ENCODE measurements at places on chromosomes 1 and 21. TPM values are rescaled to one million over a fixed set of nuclear protein-coding genes. Genes with fewer than 3 reads are reported as not detected.

GRCh38 chr21:43930074-43930847 lies 65.2 kb downstream of the AGPAT3 start:
- no peak for DNase-seq

- no peak for DNase-seq
Observed at GRCh38 chr1:42737257-42737656, 2.8 kb downstream of the CLDN19 start.

The TFF2 gene
- total RNA-seq: not detected

The SARS1 gene
- 118 TPM for total RNA-seq

The NR0B2 gene
- not detected for total RNA-seq

GRCh38 chr1:241591317-241591716 lies 48.9 kb downstream of the CHML start:
- no peak for DNase-seq

- no peak for DNase-seq
Observed at GRCh38 chr1:167054946-167055630, 35.1 kb downstream of the GPA33 start.

GRCh38 chr1:98045211-98045766 lies 124.5 kb upstream of the DPYD start:
- DNase-seq: no peak

The MYBPH gene
- not detected for total RNA-seq

GRCh38 chr21:32578107-32578691 lies 7.1 kb downstream of the TCP10L start:
- peak; percentile 29 for DNase-seq

DNA sequence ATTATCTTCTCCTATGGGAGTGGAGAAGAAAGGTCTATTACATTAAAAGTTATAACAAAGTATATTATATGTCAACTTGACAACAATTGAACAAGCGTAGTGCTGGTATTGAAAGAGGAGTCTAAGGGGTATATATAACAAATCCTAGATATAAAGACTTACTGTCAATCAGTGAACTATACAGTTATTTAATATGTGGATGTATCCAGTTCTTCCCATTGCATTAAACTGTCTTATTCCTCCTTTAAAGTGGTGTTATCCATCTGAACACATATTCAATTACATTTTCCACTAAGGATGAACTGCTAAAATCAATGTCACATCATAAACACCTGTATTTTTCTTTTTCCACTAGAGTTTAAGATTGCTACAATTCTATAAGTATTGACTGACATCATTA lies 438.8 kb downstream of the DPYD start:
- DNase-seq: no peak

The GPR3 gene
- total RNA-seq: 1.1 TPM
